ENCODE measurements at places on chromosomes 7 and 10.

DNA sequence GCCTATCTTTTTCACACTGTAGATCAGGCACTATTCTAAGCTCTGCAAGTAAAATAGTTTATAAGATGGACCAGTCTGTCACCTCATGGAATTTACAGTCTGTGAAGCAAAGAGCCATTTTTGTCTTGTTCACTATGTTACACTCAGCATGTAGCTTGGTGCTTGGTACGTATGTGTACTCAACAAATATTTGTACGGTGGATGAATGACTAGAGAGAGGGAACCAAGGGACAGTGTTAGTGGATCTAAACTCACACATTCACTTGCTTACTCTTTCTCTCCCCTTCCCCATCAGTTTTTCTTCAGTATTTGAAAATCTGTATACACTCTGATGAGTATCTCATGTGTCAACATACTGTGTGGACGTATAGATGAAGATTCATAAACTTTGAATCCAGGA, 45.9 kb downstream of the PTF1A start:
- DNase-seq, result no peak

DNA sequence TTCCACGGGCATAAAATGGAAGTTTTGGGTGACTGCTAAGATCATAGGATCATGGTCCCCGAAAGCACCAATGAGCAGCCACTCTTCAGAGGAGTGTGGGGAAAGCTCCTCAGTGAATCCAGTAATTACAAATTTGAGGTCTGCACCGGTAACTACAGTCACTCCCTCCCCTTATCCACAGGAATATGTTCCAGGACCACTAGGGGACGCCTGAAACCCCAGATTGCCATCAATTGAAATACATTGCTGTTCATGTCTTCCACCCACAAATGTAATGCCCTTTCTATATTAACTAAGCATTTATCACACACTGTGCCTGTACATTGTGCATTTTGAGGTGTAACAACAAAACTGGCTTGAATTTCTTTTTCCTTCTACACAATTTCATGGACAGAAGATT, 447.9 kb upstream of the PFKP start:
- no peak for DNase-seq

- DNase-seq, result no peak
Observed at GRCh38 chr7:40680657-40681056, 545.9 kb downstream of the SUGCT start.

- DNase-seq, result no peak
Observed at GRCh38 chr10:4429571-4429970, 396.4 kb upstream of the AKR1E2 start.

DNA sequence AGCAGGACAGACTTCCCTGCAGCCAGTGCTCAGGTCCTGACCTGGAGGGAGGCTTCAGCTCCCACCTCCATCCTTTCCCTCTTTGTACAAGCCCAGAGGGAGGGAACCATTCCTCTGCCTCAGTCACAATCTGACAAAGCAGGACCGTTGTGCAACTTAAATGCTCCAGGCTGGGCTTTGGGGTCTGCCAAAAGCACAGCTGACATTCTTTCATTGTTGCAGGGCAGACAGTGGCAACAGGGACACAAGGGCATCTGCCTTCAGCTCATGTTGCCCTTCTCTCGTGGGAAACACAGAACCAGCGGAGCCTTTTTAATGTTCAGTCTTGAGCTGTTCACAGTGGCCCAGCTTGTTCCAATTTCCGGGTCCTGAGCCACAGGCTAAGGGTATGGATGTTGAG, 155.7 kb upstream of the TNS3 start:
- DNase-seq, result no peak

DNA sequence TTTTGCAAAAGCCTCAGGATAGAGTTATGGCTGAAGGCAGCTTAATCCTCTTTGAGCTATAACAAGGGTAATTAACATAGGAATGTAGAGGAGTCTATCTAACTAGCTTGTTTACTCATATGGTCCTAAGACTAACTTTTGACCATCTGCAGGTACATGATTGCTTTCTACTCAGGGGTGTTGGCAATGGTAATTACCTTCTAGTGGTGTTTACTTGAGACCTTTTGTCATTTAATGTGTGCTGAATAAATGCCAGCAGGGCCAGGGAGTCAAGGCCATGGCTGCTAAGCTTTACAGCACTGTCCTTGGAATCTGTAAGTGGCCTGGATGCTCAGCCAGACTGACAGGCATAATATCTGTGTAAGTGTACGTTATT, 1325.0 kb downstream of the XPNPEP1 start:
- no peak for DNase-seq
